ENCODE measurements at places on chromosomes 3 and 15.

DNA sequence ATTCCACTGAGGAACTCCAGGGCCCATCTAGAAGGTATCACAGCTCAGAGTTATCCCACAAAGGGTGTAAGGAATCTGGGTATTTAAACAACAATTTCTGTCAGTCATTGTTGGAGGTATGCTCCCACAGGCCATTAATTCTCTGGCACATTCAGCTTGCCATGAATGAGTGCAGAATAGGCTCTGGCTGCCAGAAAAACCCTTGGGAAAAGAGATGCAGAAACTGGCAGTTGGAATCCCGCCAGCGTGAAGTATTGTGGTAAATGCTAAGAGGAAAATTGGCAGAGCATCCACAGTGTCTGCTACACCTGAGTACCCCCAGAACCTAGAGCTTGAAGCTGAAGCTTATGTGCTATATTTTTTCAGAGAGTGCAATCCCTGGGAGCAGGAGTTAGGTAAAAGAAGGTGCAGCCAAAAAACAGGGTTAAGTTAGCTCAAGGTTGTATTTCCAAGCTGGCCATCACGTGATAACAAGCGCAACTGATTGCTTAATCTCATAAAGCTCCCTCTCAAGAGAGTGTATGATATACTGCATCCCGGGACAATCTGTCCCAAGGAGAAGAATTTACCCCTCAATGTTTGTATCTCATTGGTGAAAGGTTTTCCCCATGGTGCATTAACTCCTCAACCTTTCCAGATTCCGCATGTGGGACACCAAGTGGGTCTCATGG is 94.2 kb upstream of the ACP3 start:
- DNase-seq: peak; percentile 96

- no peak for DNase-seq
Observed at GRCh38 chr15:73954188-73955145, 28.2 kb downstream of the LOXL1 start.

DNA sequence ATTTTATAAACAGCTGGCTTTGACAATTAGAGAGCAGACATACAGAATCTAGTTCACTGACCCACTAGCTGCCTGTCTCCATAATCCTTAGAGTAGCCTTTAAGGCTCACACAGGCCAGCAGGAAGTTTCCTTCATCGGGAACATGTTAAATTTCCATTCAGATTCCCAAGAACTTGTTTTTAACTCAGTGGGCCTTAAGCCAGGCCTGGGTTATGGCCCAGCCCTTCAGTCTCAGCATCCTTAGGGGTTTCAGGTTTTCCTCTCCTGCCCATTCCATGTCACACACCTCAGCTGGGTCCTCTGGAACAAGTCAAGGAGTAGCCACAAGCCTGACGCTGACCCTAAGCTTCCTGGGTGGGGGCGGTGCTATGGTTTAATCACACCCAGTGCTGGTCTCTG is 15.0 kb downstream of the CDAN1 start:
- no peak for DNase-seq

GRCh38 chr15:31776039-31776438 is 254.3 kb upstream of the CHRNA7 start:
- DNase-seq: no peak

DNA sequence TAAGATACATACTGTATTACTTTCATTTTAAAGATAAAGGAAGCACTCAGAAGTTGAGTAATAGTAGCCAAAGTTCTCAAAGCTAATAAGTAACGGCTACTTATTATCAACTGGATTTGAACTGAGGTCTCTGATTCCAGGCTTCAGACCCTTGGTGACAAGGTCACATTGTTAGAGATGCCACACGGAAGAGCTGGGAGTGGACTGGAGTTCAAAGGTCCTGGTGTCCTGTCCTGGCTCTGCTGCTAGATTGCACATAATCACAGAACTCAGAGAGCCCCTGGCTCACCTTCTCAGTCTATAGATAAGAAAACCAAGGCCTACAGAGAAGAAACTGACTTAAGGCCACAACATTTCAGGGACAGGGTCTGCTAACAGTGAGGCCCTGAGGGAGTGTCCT is 75.3 kb downstream of the MYLK start:
- no peak for DNase-seq

DNA sequence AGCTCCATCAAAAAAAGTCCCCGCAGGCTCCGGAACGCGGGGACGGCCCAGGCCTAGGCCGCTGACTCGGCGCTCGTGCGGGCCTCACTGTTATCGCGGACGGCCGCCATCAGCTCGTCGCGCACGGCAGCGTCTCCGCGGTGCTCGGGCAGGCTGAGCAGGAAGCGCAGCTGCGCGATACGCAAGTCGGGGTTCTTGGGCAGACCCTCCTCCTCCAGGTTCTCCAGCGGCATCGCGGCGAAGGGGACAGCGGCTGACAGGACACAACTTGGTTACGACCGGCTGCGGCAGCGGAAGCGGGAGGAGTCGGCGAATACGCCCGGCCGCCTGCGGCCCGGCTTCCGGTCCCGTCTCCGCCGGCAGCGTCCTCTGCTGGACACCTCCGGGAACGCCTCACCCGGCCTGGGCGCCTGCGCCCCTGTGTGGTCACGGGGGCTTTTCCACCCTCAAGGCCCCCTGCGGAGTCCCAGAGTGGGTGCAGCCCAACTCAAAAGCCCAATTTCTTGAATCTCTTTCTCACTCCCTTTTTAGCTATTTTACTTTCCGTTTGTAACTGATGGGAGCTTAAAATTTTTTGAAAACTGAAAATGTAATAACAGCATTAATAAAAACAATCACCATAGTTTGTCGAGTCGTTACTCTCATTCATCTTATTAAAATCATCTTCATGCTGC is at the start of gene PSMD6:
Gene PSMD6 (minus strand): TSS at position 308 of the 674 bp plus-strand sequence. CDS start 75 bp downstream, at position 233.
- no peak for DNase-seq

GRCh38 chr15:66630801-66631351 is 65.1 kb upstream of the LCTL start:
- DNase-seq: no peak

GRCh38 chr15:79431636-79432344 is at the start of gene MINAR1:
Gene MINAR1 (plus strand): TSS chr15:79432336. CDS start chr15:79456148, 23,812 bp downstream.
- no peak for DNase-seq

- DNase-seq: no peak
Observed at GRCh38 chr3:65177960-65178376, 490.2 kb upstream of the ADAMTS9 start.

DNA sequence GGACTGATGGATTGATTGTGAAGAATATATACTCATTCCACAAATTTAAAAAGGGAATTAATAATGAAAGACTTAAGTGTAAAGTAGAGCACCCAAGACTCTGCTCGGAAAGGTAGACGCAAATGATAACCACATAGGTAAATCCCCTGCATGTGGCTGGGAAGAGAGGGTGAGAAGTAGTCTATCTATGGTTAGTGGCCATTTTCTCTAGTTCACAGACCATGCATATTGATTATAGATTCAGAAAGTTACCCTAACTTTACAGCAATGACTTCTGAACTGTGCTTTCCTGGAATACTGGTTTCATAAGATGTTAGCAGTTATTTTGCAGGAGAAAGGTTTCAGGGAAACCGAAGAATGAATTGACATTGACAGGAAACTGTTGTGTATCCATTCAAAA is 51.7 kb downstream of the CASR start:
- no peak for DNase-seq

GRCh38 chr3:128786434-128787020 is 60.5 kb downstream of the RAB7A start:
- DNase-seq: no peak

- DNase-seq: no peak
Observed at GRCh38 chr15:74782259-74783071, 585 bp downstream of the CSK start.

DNA sequence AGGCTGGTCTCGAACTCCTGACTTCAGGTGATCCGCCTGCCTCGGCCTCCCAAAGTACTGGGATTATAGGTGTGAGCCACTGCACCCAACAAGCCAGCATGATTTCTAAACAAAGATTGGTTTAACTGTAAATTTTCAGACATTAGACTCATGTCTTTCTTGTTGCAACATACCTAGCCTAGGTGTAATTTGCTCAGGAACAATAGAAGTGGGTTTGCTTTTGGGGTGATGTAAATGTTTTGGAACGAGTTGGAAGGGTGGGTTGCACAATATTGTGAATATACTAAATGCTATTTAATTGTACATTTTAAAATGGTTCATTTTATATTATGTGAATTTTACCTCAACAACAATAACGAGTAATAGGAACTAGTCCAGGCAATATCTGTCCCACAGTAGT is 7.1 kb downstream of the CCR4 start:
- no peak for DNase-seq

DNA sequence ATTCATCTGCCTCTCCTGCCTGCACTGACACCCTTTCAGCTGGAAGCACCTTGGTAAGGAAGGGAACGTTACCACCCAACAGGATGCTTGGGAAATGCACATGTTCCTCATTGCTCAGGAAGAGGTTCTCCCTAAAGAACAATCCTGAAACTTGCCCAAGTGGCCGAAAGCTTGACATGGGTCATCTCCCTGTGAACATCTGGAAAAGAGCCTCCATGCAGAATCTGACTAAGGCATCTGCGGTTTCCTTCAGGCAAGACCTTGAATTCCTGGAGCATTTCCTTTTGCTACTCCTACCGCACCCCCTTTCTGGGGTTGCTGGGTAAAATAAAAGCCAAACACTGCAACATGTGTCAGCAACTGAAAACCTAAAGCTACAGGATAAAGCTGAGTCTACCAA is 68.7 kb upstream of the SNRK start:
- DNase-seq: no peak

DNA sequence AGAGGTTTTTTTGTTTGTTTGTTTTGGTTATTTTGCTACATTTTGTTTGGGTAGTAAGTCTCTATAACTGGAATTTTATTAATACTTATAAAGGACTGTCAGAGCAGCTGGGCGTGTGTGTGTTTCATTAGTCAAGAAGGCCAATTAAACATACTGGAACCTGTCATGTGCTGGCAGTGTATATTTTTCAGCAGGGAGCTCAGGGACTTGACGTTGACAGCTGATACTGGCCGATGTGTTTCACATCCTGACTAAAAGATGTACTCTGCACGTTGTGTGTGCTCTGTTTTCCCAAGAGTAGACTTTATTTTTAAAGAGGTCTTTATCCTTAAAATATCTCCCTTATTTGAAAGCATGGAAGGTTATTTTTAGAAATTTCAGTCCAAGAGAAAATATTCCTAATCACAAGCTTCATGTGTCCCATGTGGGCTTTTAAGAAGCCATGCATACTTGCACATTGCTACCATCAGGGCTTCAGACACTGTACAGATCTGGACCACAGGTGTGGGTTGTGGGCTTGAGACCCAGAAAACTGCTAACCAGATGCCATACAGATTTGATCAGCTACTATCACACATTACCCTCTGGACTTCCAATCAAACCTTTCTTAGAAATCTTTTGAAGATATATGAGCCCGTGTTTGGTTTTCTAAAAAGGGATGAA is 135.9 kb downstream of the FEZF2 start:
- DNase-seq: no peak

DNA sequence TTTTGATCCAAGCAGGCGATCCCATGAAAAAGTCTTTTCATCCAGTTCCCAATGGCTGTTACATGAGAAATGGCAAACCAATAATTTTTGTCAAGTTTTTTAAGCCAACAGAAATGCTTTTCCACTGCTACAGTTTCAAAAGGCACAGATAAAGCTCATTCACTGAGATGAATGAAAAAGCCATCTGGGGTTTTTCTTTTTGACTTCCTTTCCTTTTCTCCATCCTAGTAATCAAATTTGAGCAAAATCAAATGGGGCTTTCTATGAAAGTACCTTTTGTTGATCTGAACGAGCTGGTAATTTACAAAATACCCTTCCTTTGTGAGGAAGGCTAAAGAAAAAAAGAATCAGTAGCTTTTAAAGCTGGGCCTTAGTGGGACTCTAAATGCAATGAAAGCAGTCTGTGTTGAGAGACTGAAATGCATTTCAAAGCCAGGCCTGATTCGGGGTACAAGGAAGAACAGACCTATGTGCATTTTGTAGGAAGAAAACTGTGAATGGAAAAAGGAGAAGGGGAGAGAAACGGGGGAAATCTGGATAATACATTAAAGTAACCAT is 185.2 kb upstream of the DNAJC19 start:
- no peak for DNase-seq

- no peak for DNase-seq
Observed at GRCh38 chr3:194320100-194320499, 31.0 kb downstream of the CPN2 start.

DNA sequence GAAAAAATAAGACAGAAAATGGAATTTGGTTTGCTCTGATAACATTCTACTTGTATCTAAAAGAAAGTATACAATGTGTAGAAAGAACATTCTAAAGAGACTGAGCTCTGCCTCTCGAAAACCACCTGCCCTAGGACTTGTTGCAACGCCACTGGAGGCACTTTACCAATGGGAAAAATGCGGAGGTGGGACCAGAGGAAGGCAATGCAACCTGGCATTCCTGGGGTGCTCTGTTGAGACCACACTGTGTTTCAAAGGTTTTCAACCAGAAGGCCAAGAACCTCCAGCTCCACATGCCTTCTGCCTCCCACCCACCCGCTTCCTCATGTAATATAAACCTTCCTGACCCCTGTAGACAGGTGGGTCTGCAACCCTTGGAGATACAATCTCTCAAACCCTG is 4.5 kb downstream of the PROK2 start:
- no peak for DNase-seq

DNA sequence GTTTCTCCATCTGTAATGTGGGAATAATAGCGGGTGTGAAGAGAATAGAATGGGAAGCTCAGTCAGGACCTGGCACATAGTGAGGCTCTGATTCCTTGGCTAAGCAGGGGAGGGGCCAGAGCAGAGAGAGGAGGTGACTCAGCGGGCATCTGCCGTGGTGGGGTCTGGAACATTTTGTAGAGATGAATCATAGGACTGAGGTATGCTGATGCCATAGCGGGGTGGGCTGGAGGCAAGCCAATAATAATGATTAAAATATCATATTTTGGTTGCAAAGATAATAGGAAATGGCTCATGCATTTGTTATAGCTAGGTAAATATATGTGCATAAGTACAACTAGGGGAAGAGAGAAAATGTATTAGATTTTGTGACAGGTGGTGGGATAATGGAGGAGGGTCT is 11.2 kb downstream of the TGM4 start:
- DNase-seq: no peak

GRCh38 chr3:84961011-84961410 is 2.2 kb downstream of the CADM2 start:
- no peak for DNase-seq

DNA sequence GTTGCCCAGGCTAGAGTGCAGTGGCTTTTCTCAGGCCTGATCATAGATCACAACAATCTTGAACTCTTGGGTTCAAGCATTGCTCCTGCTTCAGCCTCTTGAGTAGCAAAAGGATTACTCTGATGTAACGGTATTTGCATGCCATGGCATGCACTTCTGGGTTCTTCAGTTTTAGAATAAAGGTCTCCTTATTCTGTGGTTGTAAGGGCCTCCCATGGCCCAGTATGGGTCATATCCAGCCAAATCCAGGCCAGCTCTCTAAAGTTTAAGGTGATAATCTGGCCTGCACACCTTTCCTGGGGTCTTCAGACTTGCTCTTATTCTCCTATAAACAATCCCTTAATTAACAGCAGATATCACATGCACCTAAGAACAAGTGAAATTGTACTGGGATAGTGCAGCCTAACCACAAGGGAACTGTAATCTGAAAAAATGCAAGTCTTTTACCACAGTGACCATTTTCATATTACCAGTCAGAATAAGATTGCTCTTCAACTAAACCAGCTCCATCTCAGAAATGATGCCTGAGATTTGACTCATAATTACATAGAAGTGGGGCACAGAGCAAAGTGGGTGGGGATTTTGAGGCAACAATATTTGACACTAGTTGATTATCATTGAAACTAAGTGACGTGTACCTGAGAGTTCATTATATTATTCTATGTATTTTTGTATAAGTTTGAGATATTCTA is 25.4 kb downstream of the COMMD2 start:
- DNase-seq: no peak

Measured in NCI-H2029 treated with DMSO at 0.1 percent for 48 hours (cell line).